ENCODE measurements at places on chromosomes 12 and 14.

DNA sequence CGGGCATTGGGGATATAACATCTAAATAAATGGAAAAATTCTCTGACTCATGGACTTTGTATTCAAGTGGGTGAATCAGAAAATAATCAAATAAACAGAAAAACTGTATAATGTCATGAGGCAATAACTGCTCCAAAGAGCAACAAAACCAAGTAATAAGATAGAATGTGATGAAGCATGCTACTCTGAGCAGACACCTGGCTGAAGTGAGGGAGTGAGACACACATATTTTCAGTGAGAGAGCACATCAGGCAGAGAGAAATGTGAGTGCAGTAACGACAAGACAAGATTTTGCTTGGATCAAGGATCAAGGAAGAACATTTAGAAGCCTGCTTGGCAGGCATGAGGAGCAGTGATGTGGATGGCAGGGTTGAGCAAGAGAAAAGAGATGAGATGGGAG, 75.8 kb upstream of the CCDC91 start:
- DNase-seq = no peak

GRCh38 chr14:33762161-33762851, 188.6 kb downstream of the EGLN3 start:
- DNase-seq = no peak

- DNase-seq = no peak
Measured at GRCh38 chr14:93707475-93707874, 80.8 kb downstream of the PRIMA1 start.

DNA sequence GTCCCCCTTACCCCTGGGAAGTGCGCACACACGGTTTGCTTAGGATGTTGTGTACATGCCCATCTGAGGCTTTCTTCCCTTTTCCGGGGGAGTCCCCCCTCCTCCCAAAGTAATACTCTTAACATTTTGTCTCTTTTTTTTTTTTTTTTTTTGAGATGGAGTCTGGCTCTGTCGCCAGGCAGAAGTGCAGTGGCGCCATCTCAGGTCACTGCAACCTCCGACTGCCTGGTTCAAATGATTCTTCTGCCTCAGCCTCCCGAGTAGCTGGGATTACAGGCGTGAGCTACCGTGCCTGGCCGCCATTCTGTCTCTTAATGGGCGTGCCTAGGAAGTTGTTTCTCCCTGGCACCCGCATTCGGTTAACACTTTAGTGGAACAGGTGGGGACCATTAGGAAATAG, 4.5 kb upstream of the GMFB start:
- DNase-seq = no peak

GRCh38 chr14:75986439-75986765, 839 bp downstream of the IFT43 start:
- no peak for DNase-seq

GRCh38 chr12:53344824-53345485, 8.8 kb upstream of the SP7 start:
- DNase-seq = no peak

- DNase-seq = no peak
Measured at GRCh38 chr12:812950-813349, 60.6 kb downstream of the WNK1 start.

DNA sequence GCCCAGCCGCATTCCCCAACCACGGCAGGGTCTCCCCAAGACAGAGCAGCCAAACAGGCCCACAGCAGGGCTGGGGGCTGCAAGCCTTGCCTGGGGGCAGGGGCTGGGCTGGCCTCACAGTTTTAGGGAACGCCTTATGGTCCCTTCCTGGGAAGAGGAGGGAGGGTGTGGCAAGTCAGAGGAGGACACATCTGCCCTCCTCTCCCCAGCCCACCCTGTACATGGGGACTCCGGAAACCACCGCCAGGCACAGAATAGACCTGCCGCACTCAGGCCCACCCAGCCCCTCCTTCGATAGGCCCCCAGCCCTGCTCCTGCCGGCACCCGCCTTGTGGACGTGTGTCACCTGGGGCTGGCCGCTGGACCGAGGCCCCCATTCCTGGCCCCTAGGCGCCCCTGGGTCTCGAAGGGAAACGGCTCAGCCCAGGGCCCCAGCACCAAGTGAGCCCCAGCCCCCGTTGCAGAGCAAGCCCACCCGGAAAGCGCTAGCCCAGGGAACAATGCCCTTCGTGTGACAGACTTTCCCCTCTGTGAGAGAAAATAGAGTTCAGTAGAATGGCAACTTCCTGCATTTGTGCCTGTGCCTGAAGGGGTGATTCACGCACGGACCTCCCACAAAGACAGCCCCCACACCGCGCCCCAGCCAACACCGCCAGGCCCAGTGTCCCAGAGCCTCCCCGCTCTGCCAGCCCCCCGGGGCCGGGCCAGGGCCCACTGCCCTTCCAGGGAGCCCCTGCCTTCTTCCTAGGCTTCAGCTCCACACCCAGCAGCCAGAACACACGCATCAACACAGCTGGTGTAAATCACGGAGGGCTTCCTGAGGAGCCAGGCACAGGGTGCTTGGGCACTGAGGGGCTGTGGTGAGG, 12.0 kb upstream of the NUDT14 start:
- no peak for DNase-seq

GRCh38 chr12:47277972-47278448, 198.3 kb upstream of the AMIGO2 start:
- DNase-seq = no peak

GRCh38 chr14:50272498-50272897, 39.5 kb downstream of the L2HGDH start:
- no peak for DNase-seq

- no peak for DNase-seq
Measured at GRCh38 chr12:53234271-53234914, 2.4 kb upstream of the RARG start.

DNA sequence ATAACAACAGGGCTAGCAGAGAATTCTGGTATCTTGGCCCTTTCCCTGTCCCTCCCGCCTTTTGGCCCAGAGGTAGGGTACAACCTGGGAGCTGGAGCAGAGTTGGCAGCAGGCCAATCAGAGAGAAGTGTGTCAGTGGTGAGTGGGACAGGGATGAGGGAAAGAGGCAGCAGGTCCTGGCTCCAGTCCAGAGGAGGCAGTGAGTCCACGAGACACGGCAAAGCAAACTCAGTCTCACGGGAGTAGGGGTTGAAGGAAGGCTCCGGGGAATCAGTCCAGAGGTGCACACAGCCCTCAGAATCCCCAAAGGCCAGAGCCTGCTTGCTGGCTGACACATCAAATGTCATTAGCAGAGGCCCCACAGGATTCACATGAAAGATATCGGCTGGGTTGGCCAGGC, 7.3 kb downstream of the PAN2 start:
- DNase-seq = no peak

DNA sequence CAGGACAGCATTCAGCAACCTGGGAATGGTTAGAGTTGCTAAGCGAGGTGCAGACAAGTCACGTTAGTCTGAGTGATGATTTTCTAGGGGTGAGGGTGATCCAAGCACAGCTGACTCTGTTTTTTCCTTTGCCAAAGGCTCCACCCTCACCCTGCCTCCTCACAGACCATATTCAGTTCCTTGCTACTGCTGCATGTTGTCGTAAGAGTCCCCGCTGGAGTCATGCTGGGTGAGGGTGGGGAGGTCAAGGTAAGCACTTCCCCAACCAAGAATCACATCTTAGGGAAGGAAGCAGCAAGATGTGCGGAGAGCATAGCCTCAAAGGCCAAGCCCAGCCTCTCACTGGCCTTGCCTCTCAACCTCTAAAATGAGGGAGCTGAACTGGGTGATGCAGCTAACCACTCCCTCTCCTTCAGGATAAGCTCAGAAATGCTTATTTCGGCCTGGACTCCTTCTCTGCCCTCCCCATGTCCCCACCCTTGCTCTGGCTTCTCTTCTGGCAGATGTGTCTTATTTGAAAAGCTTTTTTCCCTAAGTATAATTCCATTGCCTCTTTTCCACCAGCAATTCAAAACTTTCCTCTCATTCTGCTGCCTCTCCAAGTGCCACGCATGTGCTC, 66.9 kb upstream of the ACTN1 start:
- DNase-seq = no peak

GRCh38 chr14:71665157-71665556, 267.1 kb upstream of the RGS6 start:
- DNase-seq = no peak

DNA sequence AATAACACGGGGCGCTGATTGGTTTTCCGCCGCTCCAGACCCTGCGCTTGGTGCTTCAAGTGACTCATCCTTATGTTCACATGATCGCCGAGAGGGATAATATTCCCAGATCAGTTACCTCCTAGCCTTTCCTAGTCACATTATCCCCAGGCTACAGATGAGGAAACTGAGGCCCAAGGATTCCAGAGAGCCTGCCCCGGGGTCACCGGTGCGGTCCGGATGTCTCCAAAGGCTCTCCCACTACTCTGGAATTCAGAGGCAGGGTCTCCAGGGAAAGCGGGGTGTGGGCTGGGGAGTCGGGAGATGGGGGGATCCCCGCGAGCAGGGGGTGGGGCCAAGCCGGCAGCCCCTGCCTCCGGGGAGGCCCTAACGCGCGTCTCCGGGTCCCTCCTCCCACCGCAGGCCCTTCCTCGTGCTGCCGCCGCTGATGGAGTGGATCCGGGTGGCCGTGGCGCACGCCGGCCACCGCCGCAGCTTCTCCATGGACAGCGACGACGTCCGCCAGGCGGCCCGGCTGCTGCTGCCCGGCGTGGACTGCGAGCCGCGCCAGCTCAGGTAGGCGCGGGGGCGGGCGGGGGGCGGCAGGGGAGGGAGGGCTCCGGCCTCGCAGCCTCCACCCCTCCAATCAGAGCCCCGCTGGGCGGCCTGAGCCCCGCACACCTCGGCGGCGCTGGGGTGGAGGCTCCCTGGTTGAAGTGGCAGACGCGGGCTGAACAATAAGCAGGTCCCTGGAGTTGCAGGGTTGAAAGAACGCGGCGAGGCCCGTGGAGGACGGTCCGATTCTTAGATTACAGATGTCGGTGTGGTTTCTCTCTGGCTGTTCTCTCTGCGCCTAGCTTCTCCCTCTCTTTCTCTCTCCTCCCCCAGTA, 104.6 kb upstream of the PWP1 start:
- DNase-seq = no peak

DNA sequence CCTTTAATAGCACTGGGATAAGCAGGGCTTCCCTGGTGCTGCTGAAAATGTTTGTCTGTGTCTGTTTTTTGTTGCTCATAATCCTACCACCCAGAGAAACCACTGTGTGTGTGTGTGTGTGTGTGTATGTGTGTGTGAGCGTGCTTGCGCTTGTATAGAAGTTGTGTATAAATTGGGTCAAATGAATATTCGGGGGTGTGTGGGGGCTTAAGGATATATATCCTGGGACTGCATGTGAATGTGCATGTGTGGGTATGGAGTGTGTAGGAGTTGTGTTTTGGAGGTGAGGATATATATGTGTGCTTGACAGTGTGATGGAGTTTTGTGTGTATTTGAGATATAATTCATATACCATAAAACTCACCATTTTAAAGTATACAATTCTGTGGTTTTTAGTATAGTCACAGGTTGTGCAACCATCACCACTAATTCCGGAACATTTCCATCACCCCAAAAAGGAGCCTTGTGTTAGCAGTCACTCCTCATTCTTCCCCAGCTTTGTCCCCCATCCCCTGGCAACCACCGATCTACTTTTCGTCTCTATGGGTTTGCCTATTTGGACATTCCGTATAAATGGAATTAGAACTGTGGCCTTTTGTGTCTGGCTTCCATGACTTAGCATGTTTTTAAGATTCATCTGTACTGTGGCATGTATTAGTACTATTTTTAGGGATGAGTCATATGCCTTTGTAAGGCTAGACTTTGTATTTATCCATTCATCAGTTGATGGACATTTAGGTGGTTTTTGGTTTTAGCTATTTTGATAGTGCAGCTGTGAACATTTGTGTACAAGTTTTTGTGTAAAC, 25.6 kb downstream of the TCTN1 start:
- no peak for DNase-seq

GRCh38 chr14:67389275-67389674, 22.7 kb downstream of the PLEK2 start:
- DNase-seq = no peak

DNA sequence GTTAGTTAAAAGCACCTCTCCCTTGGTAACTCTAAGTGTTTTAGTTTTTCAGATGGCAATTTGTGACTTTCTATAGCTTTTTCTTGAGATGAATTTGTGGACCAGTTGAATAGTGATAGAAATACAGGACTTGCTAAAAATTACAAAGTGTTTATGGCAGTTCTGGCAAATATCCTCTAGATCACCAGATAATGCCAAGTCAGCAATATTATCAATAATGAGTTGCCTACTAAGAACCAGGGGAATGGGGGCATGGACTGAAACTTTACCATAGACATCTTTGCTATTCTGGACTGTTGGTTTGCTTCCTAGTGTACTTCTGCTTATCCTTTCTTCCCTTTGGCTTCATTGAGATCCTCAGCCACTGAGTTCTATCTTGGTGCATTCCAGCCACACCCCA, 584.2 kb downstream of the DIO2 start:
- no peak for DNase-seq

DNA sequence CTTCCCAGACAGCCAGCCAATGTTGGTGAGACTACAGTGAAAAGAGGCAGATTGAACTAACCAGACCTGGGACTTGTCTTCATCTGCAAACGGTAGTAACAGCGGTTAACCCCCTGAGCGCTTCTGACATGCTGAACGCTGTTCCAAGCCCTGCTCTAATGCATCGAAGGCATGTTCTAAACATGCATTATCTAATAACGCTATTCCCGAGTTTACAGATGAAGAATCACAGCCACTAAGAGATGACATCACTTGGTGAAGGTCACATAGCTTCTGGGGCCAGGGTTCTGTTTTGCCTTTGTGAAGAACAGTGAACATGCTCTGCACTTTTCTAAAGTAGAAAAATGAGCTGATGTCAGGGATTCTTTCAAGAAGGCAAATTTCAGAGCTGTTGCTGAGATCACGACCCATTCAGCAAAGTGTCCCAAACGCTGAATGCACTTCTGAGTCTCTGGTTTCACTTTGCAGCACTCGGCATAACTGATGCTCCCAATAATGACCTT, 56.0 kb downstream of the FOS start:
- DNase-seq = no peak

DNA sequence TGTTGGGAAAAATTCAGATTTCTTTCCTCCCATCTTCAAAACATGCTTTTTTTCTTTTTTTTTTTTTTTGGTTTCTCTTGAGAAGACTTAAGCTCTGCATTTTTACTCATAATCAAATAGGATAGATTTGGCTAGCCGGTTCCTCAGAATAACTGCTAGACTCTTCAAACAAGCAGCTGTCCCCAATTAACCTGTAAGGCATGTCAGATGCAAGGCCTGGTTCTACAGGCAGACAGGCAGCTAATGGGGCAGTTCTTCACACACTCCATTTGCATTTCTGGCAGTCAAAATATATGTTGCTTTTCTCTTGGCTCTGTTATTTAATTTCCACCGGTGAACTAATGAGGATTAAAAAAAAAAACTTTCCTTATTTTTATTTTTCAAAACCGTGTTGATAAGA, 228.0 kb upstream of the ATP2B1 start:
- DNase-seq = no peak
